ENCODE measurements at places on chromosomes 3 and 15. TPM values are rescaled to one million over a fixed set of nuclear protein-coding genes. Genes with fewer than 3 reads are reported as not detected.

GADL1 gene
- not detected for polyA plus RNA-seq

PEX11A gene
- polyA plus RNA-seq, result 0.84 TPM

TM4SF18 gene
- polyA plus RNA-seq, result not detected

- no peak for DNase-seq
- H3K4me1 ChIP-seq, result peaks cover 7% of the 10 kb centered on the region
- no peaks in the 10 kb centered on the region for H3K36me3 ChIP-seq
- H3K27ac ChIP-seq, result no peak overlapping the region
These were observed 531.2 kb upstream of the SEMA6D start for GRCh38 chr15:47186075-47186474.

DNA sequence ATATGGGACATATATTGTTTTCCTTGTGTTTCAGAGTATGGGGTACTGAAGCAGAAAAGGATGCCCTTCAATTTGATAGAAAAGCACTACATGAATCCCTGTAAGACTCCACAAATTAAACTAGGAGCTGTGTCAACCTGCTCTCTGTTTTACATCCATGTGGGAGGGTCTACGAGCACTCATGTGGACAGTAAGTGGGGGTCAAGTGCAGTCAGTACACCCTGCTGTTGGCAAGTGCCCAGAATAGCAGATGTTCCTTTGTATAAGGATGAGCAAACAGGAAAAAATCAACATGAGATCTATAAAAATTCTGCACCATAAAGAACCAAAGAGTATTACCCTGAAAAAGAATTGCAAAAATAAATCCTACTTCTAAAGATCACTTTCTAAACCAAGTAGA, 659.9 kb downstream of the SI start:
- H3K27ac ChIP-seq, result no peak overlapping the region
- no peaks in the 10 kb centered on the region for H3K4me1 ChIP-seq
- H3K4me3 ChIP-seq, result no peak overlapping the region
- H3K27me3 ChIP-seq, result no peaks in the 10 kb centered on the region
- DNase-seq, result no peak

DNA sequence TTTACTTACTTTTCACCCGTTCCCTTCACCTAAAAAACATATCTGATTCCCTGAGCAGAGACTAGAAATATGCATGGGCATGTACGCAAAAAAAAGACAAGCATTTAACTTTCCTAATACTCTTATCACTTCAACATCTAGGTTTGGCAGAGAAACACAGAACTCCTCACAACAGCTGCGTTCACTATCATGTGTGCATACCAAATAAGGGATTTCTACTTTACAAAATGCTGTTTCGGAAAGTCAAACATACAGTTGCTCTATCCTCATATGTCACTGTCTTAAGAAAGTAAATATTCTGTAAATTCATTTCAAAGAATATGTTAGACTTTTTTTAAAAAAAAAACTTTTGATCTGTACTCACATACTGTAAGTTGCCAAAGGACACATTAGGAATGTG, 65.1 kb upstream of the CBLB start:
- H3K36me3 ChIP-seq, result no peaks in the 10 kb centered on the region
- H3K27ac ChIP-seq, result no peak overlapping the region
- DNase-seq, result no peak

GRCh38 chr15:47300596-47300995, 416.7 kb upstream of the SEMA6D start:
- H3K27me3 ChIP-seq, result no peaks in the 10 kb centered on the region
- H3K36me3 ChIP-seq, result no peaks in the 10 kb centered on the region
- H3K27ac ChIP-seq, result no peak overlapping the region
- H3K4me1 ChIP-seq, result no peaks in the 10 kb centered on the region

GRCh38 chr15:34581043-34581365, 2.4 kb downstream of the GOLGA8B start:
- H3K4me3 ChIP-seq, result no peak overlapping the region
- no peaks in the 10 kb centered on the region for H3K36me3 ChIP-seq
- H3K4me1 ChIP-seq, result peaks cover 13% of the 10 kb centered on the region
- no peak overlapping the region for H3K27ac ChIP-seq
- H3K27me3 ChIP-seq, result peaks cover 35% of the 10 kb centered on the region
